ENCODE measurements at places on chromosomes 12 and 14.

- DNase-seq: no peak
Measured at GRCh38 chr12:125340791-125341190, 275.6 kb downstream of the AACS start.

- DNase-seq: no peak
Measured at GRCh38 chr12:123064885-123065619, 84.6 kb downstream of the ARL6IP4 start.

GRCh38 chr12:120079411-120080400 lies 36.8 kb downstream of the RAB35 start:
- no peak for DNase-seq

DNA sequence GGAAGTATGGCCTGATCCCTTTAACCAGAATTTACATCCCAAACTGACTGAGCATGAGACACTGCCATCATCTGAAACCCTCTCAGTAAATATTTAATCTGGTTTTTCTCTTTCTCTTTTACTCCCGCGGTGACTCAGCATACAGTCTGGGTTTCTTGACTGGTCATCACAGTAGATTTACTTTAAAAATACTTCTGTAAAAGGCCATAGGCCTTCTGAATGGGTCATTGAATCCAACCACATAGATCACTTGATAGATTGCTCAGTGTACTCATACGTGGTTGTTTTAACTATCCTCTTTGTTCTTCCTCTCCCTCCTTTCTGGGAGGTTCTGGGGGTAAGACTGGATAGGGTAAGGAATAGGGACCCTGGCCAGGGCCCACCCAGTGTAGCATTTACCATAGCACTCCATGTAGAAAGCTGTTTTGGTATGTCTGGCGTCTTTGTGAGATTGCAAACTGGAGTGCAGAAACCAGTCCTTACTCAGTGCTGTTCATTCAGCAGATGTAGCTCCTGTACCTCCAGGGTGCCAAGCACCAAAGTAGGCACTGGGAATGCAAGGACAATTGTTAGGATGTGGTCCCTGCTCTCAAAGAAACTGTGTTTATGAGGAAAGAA lies 165.7 kb downstream of the SRGAP1 start:
- DNase-seq: no peak

DNA sequence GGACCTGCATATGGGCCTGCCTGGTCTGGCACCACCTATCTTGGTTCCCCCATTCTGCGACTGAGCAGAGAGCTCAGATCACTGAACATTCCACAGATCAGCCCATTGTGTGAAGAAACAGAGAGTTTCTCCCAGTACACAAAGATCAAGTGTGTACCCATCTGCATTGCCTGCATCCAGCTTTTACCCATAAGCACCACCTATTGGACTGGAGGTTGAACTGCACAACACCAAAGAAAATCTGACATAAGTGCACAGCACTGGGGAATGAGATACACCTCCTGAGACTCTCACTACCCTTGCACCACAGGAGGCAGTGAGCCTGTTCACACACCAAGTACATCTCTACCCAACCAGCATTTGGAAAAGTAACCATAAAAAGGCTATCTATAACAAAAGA lies 362.6 kb upstream of the CLEC14A start:
- no peak for DNase-seq

DNA sequence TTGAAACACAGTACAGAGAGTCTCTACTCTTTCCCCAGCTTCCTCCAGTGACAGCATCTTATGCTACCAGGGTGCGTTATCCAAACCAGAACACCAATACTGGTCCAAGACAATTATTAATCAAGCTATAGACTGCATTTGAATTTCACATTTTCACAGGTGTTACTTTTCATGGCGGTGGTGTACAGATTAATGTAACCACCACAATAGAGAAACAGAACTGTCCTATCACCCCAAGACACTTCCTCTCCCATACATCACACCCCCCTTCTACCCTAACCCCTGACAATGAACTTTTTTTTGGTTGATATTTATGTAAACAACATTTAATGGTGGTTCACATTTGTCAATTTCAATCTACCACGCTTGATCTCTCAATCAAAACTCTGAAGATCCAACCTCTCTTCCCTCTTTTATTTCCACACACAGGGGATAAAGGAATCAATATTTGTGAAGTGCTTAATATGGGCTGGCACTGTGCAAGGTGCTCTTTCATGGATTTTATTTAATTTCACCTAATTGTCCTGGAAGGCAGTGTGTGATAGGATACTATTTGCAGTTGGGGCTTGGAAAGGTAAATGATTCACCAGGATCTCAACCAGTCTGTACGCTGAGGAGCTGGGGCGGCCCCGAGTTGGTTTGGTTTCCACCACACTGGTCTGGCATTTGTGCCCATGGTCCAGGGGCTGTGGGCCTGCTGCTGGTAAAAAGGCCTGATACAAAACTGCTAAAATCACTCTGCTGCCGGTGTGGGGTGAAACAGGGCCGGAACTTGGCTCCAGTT lies 54.6 kb upstream of the DICER1 start:
- DNase-seq: no peak

DNA sequence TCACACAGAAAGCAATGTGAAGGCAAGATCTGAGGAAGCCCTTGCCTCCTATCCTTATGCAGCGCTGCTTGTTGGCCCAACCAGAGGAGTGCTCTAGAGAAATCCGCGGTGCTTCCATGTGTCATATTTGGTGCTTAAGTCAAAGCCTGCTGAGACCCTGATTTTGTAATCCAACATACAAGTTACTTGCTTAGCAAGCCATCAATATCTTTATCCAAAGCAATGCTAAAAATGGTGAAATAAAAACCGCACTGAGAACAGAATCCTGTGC lies 250.0 kb downstream of the MED13L start:
- DNase-seq: no peak

GRCh38 chr12:121263206-121263935 lies 33.1 kb downstream of the CAMKK2 start:
- DNase-seq: no peak

GRCh38 chr12:78455991-78456390 lies 408.6 kb upstream of the SYT1 start:
- DNase-seq: no peak

GRCh38 chr12:95573951-95574576 lies 22.8 kb upstream of the USP44 start:
- DNase-seq: peak; percentile 38

DNA sequence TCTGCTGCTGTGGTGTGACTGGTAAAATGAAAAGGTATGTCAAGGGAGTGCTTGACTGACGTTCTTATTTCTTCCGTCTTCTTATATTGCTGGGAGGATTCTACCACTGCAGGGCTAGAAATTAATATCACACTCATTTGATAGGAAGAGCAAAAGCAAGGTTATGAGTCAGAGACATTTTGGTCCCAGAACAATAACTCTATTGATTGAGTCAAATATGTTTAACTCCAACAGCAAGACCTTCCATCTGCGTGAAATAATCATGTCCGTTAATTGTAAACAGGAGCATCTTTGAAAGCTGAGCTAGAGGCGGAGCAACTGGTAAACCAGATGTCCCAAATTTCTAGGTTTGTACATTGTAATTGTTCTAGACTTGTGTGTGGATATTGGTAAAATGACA lies 1293.6 kb downstream of the AACS start:
- no peak for DNase-seq

DNA sequence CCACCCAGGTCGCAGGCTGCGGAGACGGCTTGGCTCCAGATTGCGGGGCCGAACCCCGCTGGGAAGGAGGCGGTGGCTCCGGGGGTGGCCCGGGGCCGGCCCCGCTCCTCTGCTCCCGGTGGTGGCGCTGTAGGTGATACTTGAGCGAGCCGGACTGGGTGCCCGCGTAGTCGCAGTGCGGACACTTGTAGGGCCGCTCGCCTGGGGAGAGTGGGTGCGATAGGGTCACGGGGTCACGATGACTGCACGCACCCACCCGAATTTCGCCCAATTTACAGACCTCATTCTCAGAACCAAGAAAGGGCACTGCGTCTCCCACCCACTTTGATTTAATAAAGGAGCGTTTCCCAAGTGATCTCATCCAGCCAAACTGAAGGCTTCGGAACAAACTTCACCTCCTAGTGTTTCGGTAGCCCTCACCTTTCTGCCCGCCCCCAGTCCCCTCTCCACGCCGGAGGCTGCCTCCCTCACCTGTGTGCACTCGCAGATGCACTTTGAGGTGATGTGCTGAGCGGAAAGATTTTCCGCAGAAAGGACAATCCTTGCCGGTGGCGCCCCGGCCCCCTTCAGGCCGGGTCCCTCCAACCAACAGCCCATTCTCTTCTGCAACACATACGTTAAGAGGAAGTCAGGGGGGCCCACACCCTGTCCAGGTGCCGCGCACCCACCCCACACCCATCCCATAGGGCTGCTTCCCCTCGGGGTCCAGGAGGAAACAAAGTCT lies 7.4 kb downstream of the ZNF219 start:
- no peak for DNase-seq

DNA sequence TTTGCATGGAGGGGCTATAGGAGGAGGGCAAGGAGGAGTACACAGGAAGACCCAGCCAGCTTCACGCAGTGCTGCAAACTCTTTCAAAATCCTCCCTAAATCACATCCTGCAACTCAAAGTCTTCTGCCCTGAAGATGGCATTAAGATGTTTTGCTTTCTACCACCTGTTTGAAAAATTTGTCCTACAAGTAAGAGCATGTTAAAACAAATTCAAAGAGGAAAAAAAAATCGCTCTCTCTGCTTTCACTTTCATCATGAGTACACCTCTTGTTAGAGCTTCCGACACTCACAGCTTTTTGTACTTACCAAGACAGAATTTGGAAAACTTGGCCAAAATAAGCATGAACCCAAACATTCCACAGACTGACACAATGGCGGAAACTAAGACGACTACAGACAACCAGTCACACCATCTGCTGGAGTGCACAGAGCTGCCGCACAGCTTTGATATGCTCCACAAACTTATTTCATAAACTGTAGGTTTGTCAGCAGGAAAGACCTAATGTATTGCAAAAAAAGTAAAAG lies 21.3 kb downstream of the GCH1 start:
- DNase-seq: peak; percentile 26

- peak; percentile 70 for DNase-seq
Measured at GRCh38 chr12:77062846-77063461, 2.4 kb downstream of the E2F7 start.

GRCh38 chr12:10612984-10613348 lies 443 bp downstream of the MAGOHB start:
- no peak for DNase-seq

DNA sequence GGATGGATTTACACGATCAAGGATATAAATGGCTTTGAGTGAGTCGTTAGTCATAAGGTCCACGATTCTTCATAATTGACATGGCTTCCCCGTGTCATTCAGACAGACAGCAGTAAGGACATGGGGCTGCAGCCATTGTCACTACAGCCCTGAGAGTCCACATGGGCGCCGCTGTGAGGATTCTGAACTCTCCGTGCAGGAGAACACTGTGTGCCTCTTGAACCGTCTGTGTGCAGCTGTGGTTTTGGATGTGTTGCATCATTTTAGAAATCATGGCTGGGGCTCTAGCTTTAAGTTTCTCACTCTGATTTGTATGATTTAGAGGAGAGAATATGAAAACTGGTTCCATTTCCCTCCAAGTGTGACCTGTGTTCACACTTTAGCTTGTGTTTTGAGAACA lies 47.2 kb downstream of the NPAS3 start:
- DNase-seq: no peak

DNA sequence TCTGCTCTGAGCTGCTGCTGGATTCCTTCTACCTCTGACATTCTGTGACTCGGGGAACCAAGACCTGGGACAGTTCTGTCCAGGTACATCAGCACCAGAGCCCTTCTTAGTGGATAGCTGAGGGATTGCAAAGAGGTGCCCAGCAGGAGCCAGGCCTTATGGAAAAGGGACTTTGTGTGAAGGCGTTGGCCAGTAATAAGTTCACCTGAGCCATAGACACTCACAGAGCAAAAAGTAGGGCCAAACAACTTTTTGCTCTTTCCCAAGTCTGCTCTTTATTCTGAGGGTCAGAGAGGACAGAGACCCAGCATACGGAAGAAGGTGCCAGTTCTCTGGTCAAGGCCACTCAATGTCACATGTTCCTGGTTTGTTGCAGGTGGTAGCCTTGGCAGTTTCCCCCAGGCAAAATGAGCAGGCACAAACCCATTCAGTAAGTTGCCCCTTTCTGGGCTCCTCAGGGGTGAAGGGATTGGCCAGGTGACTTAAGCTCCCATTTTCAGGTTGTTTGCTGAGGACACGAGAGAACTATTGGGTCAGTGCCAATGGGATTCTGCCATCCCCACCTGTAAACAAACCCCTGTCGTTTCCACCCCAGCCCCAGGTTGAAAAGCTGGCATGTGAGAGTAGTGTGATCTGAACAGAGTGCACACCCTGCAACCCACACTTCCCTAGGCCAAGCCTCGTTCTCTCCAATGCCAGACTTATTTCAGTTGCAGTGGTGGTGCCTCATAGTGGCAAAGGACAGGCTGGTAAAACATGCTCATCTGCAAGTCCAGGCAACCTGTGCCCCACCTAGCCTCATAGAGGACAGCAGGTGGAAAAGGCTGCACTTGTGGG lies 150.3 kb downstream of the SMOC1 start:
- no peak for DNase-seq

GRCh38 chr14:91963465-91963864 lies 16.0 kb upstream of the FBLN5 start:
- DNase-seq: no peak

GRCh38 chr14:32682214-32682613 lies 256.5 kb upstream of the NPAS3 start:
- no peak for DNase-seq

DNA sequence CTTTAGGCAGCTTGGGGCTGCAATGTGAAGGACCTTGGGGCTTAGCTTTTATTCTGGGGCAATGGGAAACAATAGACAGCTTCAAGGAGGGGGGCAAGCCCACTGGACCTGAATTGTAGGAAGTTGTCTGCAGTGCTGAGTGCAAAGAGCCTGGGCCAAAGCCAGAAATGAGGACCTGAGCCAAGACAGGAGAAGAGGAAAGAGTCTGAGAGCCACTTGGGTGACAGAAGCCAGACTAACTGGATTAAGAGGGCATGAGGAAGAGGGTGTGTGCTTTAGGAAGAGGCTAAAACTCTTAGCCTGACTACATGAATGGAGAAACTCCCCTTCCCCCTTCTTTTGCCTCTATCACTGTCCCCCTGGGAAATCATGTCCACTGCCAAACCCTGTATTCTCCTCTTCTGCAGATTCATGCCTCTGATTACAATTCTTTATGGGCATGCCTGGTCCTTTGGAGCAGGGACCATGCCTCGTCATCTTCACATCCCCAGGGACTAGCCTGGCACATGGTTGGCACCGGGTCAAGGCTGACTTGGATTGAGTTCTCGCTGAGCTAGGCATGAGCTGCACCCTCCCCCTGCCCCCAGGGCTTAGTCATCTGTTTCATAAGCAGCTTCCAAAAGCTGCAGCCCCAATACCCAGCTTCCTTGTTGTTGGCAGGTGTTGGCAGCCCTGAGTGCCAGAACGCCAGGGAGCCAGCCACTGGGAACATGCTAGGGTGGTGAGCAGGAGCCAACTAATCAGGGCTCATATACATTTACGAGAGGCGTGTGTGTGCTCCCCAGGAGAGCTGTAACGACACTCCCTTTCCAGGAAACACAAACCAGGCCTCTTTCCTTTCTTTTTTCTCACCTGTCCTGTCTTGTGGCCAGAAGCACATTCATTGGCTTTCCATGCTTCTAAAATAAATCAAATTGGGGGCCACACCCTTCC lies 27.7 kb upstream of the JDP2 start:
- DNase-seq: no peak

- DNase-seq: no peak
Measured at GRCh38 chr14:92734618-92735017, 13.8 kb downstream of the LGMN start.
